ENCODE measurements at places on chromosomes 11 and 22.

DNA sequence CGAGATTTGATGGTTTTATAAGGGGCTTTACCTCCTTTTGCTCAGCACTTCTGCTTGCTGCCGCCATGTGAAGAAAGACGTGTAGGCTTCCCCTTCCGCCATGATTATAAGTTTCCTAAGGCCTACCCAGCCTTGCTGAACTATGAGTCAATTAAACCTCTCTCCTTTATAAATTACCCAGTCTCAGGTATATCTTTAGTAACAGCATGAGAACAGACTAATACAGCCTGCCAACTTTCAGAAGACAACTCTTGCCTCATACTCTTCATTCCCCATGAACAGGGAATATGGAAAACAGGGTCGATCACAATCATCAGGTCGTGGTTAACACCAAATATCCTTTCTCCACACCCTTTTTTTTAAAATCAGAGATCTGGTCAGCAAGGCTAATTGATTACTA, 83.0 kb downstream of the MPPED2 start:
- DNase-seq: no peak

- no peak for DNase-seq
Observed at GRCh38 chr11:17521106-17521900, 22.9 kb downstream of the USH1C start.

DNA sequence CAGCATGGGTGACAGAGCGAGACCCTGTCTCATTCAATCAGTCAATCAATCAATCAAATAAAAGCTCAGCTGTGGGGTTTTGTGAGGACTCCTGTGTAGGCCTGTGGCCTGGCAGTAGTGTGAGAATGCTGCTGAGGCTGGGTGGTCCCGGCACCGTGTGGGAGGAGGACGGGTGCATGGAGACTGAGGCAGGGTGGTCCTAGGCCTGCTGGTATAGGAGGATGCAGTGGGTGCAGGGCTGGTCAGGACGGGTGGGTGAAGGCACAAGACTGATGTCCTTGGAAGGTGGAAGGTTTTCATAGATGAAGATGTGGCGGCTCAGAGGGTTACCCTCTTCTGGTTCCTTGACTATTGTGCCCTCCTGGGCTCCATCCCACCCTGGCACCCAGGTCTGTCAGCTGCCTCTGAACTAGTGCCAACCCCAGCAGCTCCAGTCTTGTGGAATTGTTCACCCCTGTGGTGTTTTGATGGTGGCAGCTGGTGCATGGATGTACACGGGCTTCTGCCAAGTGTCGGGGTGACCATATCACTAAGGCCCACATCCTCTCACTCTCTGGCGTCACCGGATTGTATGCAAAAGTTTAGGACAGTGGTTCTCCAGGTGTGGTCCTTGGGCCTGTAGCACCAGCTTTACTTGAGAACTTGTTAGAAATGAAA, 23.7 kb downstream of the TANGO2 start:
- DNase-seq: no peak

DNA sequence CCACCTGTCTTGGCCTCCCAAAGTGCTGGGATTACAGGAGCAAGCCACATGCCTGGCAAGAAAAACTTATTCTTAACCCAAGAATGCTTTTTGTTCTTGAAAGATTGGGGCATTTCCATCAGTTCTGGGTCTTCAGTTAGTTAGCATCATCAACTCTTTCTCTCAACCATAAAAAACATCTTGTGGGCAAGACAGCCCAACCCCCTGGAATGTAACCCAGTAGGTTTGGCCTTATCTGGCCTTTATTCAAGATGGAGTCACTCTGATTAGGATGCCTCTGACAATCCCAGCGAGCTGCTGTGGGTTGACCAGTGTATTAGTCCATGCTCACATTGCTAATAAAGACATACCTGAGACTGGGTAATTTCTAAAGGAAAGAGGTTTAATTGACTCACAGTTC, 9.2 kb upstream of the TPCN2 start:
- no peak for DNase-seq

- peak; percentile 56 for DNase-seq
Observed at GRCh38 chr22:30422481-30423300, 2.9 kb upstream of the MTFP1 start.

DNA sequence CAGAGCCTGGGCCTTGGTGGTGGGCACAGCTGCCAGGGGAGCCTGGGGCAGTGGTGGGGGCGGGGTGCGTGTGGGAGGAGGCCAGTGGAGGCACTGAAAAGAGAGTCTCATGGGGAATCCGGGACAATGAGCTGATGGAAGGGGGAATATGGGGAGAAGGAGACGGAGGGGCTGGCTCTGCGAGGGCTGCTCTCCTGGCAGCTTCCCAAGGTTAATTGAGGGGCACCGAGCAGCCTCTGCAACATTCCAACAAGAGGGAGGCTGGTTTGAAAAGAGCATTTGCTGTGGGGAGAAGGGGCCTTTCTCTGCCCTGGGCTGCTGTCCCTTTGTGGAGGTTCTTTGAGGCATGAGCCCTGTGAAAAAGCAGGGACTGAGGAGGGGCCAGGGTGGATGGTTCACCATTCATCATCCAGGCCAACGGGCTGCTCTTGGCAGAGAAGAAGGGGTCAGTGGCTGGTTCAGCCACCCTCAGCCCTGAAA, 9.4 kb upstream of the IGSF9B start:
- DNase-seq: no peak

DNA sequence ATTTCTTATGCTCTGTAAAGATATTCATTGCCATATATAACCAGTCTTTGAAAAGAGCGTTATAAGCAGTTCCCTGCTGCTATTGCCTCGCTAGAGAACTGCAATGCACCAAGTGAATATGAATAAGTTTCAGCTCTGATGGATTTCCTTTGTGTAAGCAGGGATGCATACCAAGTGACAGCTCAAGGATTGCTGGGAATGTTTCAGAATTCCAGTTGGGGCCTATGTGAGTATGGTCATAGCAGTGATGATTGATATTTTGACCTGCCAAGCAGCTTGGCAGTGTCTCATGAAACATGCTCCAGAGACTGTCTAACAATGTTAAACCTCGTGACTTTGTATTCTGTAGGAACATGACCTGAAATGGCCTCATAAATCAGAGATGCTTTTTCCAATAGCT, 312.6 kb downstream of the C11orf87 start:
- no peak for DNase-seq

- no peak for DNase-seq
Observed at GRCh38 chr22:22349455-22349836, 104.9 kb downstream of the VPREB1 start.

DNA sequence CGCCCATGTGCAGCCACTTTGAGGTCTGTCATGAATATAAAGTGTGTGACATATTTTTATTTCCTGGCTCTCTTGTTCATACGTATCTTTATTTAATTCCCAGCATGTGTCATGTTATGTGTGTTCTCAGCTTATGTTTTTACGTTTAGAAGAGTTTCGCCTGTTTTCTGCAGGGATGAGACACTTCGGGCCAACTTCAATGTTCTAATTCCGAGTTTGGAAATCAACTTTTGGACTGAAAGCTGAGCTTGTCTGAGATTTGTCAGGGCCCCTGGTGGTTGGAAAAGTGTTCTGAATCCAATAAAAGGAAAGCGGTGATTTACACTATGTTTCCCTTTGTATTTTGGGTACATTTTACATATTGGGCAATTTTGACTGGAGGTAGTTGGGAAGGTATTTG, 810.7 kb downstream of the TBC1D22A start:
- DNase-seq: no peak

GRCh38 chr11:17716807-17717206, 2.6 kb upstream of the MYOD1 start:
- no peak for DNase-seq

- no peak for DNase-seq
Observed at GRCh38 chr11:93587858-93588581, 44.8 kb upstream of the SMCO4 start.

DNA sequence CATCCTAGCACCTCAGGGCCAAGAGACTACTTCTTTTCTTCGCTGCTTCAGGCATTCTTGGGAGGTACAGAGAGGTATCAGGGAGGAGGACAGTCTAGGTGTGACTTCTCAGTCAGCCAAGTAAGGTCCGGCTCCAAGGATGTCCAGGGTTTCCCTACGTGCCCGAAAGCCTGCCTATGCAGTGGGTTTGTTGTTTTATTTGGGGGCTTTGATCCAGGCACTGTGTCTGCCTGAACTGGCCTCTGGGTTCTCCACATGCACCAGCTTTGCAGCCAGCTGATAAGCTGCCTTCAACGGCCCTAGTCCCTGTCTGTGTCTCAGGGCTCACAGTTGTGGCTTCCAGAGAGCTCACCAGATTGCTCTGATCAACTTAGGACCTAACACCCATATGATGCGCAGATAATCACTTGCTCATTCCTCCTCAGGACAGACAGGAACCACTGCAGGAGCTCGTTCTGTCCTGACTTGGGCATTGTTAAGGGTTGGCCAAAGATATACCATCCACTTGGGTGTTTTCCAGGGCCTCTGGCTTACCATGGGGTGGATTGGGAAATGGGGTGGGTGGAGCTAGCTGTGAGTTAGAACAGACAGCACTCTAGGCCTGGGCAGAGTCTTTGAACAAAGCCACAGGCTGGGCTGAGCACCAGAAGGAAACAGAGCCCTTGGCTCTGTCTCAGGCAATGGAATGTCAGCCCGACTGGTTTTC, 45.5 kb upstream of the CRYBB3 start:
- no peak for DNase-seq

DNA sequence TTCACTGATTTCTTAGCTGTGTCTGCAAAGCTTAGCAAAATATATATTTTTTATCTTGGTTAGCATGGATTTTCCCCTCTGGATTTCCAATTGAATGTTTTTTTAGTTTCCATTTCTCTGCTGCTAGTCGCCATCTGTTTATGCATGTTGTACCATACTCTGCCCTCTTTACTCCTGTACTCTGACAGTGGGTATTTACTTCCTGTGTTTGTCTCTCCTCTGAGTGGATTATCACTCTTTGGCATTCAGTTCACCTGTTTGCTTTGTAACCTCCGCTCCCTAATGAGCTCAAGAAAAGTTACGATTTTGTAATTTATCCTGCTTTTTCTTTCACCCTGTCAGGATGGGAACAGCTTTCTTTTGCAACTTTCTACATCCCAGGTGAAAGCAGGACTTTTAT, 59.1 kb downstream of the PDHX start:
- DNase-seq: no peak

DNA sequence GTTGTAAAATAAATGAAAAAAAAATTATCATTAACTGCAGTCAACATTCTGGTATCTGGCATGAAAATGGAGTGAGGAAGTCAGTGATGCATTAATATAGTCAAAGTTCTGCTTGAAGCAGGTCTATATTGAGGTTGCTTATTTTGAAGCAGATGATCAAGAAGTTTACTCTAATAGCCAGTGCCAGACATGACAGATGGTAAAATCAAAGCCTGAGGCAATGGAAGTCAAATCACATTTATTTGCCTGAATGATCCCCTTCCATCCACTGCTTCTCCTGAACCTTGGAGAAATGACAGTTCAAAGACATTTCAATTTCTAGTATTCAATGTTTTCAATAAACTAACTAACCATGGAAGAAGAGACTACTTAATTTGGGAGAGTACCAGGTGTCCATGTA, 430.0 kb downstream of the FAM181B start:
- DNase-seq: no peak

- no peak for DNase-seq
Observed at GRCh38 chr22:39241794-39242594, 2.8 kb downstream of the PDGFB start.

DNA sequence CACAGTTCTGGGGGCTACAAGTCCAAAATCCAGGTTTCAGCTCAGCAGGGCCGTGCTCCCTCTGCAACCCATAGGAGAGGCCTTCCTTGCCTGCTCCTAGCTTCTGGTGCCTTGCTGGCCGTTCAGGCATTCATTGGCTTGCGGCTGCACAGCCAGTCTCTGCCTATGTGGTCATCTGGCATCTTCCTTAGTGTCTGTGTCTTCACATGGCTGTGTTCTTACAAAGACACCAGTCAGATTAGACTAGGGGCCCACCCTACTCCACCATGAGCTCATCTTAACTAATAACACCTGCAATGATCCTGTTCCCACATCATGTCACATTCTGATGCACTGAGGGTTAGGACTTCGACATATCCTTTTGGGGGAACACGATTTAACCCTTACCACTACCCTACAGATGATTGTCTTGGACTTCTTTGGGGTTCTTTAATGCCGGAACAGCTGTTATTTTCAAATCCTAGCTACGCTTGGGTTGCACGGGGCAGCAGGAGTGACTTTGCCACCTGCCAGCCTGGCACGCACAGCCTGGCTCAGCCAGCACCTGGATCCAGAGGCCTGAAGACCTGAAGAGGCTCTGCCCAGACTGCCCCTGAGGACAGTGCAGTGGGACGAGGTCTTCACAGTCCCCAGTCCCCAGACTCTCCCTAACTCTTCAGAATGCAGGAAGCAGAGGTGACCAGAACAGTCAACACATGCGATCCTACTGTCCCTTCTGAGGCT, 7.7 kb upstream of the NEAT1 start:
- DNase-seq: no peak

DNA sequence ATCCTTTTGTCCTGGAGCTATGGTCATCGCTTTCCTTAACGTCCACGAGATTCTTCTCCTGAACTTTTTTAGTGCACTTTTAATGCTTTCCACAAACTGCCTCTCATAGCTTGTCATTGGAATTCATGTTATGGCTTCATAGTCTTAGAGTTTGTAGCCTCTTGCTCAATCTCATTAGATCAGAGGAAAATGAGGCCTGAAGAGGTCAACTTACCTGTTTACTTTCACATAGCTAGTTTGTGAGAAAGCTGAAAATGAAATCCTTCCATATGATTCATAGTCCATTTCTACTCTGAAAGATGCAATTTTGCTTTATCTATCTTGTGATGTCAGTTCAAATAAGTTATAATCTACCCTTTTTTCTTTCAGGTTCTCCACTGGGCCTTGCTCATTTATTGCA, 1747.2 kb upstream of the RAG2 start:
- no peak for DNase-seq

DNA sequence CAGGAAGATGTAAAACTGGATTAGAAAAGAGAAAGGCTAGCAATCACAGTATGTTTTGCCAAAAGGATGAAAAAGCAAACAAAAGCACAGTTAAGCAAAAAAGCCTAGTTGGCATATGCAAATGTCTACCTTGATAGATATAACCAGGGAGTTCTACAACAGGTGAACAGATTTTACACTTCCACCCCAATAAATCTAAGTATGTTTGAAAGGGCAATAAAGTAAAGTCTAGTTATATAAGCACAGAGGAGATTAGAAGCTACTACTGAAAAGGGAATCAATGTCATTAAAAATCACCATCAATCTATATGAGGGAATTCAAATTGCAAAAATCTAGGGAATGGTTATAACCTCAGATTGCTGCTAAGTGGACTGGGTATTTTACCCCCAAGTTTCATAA, 49.7 kb downstream of the CELF1 start:
- no peak for DNase-seq
